ENCODE measurements at places on chromosomes 5 and 9.

- DNase-seq = no peak
These were observed 310.8 kb downstream of the DRD1 start for GRCh38 chr5:175133185-175133584.

- DNase-seq = no peak
These were observed 1.1 kb downstream of the EPB41L4B start for GRCh38 chr9:109319626-109320241.

DNA sequence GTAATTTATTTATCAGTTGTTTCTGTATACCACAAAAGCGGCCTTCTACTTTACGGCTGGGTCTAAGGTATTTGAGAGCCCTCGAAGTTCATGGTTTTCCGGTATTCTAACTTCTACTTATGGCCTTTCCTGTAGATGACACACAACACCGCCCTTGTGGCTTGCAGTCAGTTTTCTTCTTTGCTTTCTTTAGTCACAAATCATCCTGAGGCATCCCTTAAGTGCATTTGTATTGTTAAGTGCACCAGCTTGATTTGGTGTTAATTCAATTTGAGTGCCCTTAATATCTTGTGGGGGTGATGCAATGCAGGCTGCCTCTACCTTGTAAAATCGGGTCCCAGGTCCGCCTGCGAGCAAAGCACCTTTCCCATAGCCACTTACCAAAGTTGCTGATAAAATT lies 511.9 kb downstream of the CCDC171 start:
- no peak for DNase-seq

DNA sequence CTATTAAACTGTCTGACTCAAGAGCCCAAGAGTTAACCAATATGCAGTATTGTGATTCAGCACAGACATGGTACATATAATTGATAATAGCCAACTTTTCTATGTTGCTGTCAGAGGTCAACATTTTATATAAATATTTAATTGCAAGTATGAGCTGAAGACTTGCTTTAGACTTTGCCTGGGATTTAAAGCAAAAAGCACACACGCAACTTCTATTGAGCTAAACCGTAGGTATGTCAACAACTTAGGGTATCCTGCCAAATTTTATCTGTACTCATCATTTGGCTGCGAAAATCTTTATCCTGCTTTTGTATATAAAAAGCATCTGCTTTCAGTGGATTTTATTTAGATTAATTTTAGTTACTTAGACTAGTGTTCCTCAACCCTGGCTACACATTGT lies 27.4 kb downstream of the UHRF2 start:
- DNase-seq = no peak

DNA sequence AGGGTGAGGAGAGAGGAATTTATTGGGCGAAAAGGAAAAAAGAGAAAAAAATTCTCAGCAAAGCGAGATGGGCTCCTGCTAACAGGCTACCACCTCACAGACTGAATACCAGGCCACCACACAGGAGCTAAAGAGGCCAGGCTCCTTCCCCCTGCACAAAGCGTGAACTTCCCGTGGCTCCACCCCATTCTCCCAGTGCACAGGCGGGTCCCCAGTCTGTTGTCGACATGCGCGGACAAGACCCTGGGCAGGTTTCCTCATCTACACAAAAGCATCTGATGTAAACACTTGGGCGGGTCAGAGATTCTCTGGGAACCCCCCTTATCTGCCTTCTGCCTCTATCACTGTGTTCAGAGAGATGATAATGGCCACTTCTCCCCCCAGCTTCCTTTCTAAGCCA lies 34.2 kb downstream of the IL31RA start:
- DNase-seq = no peak

DNA sequence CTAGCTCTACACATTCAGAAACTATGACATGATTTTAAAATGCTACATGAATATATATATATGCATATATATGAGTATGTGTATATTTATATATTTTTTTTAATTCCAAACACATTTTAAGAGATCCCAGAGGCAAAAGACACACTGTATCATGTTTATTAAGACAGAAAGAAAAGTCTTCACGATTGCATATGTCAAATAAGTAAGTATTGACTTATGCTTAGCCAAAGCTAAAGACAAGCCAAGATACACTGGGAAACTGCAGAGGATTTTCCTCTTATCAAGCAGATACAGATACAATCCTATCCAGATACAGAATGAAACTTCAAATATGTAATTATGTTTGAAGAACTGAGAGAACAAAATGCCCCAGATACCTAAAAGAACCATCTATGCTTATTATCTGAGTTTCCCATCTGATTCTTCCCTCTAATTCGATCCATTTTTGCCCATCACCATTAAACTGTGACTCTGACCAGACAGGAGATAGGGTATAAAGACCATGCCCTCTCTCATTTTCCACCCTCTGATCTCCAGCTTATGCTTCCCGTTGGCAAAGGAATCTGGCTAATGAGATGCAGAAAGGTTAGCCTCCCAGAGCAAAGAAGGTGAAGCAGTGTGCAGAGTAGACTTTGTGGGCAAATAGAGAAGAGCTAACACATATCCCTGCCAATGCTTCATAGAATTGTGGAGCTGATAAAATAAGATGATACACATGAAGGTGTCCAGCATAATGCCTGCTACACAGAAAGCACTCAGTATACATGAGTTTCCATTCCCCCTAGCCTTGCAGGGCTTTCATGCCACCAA lies 131.0 kb upstream of the TARS1 start:
- no peak for DNase-seq

- no peak for DNase-seq
These were observed 153.8 kb downstream of the AUH start for GRCh38 chr9:91207729-91208418.

DNA sequence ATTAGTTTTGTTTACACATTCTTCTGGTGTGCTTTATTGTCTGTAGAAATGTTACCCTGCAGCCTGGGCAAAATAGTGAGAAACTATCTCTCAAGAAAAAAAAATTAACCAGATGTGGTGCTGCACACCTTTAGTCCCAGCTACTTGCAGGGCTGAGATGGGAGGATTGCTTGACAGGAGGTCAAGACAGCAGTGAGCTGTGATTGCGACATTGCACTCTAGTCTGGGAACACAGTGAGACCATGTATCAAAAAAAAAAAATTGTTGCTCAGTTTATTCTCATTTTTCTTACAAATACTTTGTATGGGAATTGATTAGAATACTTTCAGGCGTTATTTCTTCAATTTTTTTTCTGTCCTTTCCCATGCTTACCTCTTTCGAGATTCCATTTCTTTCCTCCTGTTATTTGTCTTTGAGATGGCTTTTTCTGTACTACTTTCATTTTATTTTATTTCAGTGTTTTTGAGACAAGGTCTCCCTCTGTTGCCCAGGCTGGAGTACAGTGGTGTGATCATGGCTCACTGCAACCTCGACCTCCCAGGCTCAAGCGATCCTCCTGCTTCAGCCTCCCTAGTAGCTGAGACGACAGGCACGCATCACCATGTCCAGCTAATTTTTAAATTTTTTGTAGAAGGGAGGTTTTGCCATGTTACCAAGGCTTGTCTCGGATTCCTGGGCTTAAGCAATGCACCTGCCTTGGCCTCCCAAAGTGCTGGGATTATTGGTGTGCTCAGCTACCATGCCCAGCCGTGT lies 24.9 kb downstream of the TENT2 start:
- DNase-seq = no peak

GRCh38 chr5:168770036-168770498 lies 190.9 kb upstream of the PANK3 start:
- no peak for DNase-seq

- no peak for DNase-seq
These were observed 166.7 kb downstream of the GAPVD1 start for GRCh38 chr9:125428060-125428901.

DNA sequence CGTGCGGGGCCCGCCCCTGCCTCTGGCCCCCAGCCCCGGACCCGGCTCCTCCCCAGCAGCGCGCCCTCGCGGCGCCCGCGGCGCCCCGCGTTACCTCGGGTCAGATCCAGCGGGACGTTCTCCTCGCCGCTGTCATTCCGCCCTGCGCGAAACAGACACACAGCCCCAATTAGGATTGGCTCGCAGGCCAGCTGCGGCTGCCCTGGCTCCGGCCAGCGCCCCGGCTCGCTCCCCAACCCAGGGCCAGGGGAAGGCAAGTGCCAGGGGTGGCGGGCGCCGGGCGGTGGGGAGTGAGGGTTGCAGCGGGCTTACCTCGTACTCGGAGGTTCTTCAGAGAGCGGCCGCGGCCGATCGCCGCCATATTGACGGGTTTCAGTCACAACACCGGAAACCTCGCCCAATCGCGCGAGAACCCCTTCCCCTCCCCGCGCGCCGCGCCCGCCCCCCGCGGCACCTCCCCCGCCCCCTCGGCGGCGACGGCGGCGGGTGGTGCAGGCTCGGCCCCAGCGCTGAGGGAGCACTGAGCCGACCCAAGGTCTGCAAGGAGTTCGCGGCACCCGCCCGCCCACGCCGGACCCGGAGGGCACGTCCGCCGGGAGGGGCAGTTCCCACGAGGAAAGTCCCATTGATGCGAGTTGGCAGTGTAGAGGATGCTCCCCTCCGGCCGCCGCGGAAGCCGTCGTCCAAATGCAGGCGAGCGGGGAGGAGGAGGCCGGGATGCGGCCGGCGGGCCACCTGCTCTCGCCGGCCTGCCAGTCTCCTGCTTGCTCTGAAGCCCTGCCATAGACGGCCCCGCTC lies at the start of gene RICTOR:
RICTOR (minus strand) TSS at position 383 of the 798 bp plus-strand sequence; CDS start at position 361, 22 bp downstream.
- DNase-seq = peak; percentile 91

GRCh38 chr9:137694962-137695875 lies 76.4 kb downstream of the EHMT1 start:
- DNase-seq = no peak
